Stimulated activated CD8-positive, alpha-beta memory T cell treated with anti-CD3 and anti-CD28 coated beads, Interleukin-7, amount 100 ng/mL, for 24 hours (primary cell): ENCODE measurements at places on chromosomes 7 and 10.

- no peak for DNase-seq
These were observed 260.3 kb upstream of the RNF32 start for GRCh38 chr7:156380261-156380660.

- no peak for DNase-seq
These were observed 99.6 kb downstream of the NEURL1 start for GRCh38 chr10:103593022-103593570.

DNA sequence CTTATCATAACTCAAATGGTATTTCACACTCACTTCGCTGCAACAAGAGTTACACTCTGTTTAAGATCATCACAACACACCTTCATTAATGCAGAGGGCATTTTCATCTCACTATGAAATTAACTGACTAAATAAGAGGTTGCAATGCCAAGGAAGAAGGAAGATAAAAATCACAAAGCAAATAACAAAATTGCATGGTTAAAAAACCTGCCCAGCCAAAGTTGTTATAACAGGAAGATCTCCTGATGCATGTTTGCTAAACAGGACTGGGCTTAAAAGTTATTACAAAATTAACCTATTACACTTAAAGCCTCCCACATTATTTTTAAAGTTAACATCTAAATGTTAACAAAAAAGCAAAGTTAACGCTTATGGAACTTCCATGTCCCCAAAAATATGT, 11.8 kb downstream of the FAM13C start:
- DNase-seq: no peak

- no peak for DNase-seq
These were observed 207.8 kb upstream of the MGMT start for GRCh38 chr10:129259128-129259815.

DNA sequence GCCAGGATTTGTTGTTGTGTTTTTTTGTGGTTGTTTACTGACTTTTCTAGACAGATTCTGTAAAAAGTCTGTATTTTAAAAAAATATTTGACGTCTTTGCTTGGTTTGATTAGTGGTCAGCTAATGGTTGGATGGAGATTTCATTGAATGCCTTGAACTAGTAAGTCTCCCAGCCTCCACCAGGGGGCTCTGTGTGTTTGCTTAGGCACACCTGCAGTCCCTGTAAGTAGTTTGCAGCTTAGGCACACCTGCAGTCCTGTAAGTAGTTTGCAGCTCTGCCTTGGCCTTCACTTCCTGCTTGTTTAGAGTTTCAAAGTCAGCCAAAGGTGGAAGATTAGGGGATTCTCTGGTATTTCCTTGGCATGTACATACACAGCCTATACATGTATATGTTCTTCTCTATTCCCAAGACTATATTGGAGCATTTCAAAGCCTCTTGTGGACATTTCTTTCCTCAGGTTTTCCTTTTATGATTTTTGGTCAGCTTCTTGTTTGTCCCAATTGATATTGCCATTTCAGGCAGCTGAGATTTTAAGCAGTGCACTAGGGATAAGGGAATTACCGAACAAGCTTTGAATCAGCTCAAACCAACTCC, 101.6 kb downstream of the CCSER2 start:
- peak; percentile 35 for DNase-seq

GRCh38 chr7:17342756-17343155, 44.3 kb downstream of the AHR start:
- DNase-seq: no peak

GRCh38 chr10:52280051-52280450, 34.0 kb upstream of the DKK1 start:
- no peak for DNase-seq

GRCh38 chr10:112221545-112221944, 38.0 kb upstream of the GPAM start:
- DNase-seq: no peak

- no peak for DNase-seq
These were observed 269.7 kb downstream of the ZMYND11 start for GRCh38 chr10:404991-405390.

DNA sequence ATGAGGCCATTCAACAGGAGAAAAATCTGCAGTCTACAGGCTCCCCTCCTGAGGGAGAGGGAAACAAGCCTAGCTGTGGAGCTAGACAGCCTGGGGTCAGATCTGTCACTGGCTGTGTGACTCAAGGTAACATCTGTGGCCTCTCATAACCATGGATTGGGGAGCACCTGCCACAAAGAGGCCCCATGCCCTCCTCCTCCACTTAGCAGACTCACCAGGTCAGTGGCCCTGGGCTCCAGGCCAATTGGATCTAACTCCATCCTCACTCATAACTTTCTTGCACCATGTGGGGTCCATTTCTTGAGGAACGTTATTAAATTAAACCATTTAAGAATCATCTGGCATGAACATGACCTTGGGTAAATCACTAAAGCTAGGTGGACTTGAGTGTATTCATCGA, 1.8 kb downstream of the GDF10 start:
- DNase-seq: no peak

- no peak for DNase-seq
These were observed 92.8 kb downstream of the TCF7L2 start for GRCh38 chr10:113042868-113043267.

- no peak for DNase-seq
These were observed 40.2 kb downstream of the ASB13 start for GRCh38 chr10:5625992-5626777.

DNA sequence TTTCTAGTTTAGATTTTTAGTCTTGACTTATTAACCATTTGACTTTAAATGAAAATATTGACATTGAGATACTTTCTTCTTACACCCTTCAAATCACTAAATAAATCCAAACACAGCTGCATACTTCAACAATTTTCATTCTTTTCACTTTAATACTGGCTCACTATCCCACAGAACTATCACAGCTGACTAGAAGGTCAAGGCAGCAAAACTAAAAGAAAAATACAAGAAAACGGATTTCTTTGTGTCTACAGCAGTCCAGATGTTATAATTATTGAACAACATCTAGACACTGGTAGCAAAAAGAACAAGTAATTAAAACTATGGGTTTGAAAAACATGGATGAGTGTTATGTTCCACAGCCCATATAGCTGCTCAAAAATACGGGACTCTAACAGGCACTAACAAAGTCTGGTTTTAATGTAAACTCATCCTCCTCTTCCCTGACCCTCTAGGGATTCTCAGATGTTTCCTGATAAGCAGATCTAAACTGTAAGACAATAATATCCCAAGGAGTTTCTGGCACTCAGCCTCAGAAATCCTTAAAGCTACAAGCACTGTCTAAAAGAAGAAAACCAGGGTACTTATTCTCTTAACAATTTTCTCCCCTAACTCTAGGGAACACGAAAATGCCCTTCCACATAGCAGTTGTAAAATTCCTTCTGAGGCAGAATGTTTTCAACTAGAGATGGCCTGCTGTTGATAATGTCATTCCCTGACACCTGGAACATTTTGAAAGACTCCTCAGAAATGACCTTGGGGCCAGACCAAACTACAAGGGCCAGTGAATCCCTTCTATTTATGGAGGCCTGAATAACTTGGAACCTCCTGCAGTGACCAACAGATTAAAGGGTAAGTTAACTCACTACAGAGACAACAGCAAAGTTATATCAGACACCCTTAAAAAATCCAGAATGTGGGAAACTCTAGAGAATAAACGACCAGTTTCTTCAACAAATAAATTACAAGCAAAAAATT, 12.8 kb downstream of the DNMBP start:
- no peak for DNase-seq

DNA sequence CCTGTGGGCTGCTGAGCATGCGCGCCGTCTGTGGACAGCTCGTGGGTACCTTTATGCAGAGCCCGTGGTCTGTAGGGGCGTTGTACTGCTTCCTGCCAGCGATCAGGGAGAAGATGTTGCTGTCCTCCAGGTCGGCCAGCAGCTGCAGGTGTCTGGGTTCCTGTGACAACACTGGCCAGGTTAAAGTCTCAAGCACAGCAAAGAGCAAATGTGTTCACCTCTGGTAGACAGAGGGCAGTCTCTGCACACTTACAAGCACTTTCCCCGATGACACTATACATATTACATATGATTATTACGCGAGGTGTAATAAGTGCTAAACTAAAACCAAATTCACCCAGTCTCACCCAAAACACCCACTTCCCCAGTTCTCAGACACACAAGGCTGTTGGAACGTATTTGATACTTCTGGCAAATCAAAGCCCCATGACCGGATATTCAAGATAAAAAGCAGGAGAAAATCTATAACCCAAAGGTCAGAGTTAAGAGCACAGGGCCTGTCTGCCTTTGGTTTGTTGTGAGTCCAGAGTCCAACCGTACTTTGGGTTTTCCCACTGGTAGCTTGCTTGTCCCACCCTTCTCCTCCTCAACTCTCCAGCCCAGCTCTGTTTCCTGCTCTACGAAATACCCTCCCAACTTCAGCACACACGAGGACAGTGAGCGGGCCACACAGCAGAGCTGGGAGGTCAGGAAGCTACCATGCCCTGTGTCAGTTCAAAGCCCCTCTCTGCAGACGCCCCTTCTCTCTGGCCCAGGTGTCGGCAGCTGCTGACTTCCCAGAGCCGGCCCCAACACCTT, 49.7 kb upstream of the DDC start:
- no peak for DNase-seq

GRCh38 chr10:45464958-45465567, 91.0 kb downstream of the ALOX5 start:
- peak; percentile 53 for DNase-seq

DNA sequence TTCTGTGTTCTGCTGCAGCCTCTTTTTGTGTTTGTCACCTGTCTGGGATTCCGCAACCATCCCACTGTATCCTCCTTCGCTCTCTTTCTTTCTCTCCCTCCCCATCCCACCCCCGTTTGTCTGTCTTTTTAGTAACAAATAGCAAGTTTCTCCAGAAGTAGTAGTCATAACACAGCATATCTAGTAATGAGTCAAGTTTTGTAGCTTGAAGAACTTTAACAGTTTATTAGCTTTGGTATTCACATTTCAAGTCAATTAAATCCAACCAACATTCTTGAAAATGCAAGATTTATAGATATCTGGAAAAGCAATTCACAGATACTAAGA, 154.1 kb upstream of the MTPN start:
- no peak for DNase-seq

DNA sequence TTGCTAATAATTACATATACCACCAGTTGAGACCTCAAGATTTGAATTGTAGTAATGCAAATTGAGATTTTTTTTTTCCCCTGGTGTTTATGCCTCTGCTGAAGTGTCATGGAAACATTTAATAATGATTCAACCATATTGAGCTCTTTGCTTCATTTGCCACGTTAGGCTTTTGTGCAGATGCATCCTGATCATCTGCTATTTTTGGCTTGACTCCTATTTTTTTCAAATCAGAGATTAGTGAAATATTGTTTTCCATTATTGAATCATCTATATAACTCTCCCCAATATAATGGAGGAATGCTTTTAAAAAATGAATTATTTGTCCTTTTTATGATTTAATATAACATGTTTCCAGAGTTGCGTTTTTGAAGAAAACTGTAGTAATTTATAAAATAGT, 115.1 kb downstream of the SRI start:
- DNase-seq: no peak

- no peak for DNase-seq
These were observed 162.8 kb upstream of the SVIL start for GRCh38 chr10:29797616-29798015.

- DNase-seq: no peak
These were observed 346.0 kb upstream of the BMPER start for GRCh38 chr7:33559324-33559710.

- DNase-seq: no peak
These were observed 381.3 kb upstream of the NFE2L3 start for GRCh38 chr7:25770670-25771069.

- no peak for DNase-seq
These were observed 23.2 kb downstream of the CALCR start for GRCh38 chr7:93551063-93551895.

DNA sequence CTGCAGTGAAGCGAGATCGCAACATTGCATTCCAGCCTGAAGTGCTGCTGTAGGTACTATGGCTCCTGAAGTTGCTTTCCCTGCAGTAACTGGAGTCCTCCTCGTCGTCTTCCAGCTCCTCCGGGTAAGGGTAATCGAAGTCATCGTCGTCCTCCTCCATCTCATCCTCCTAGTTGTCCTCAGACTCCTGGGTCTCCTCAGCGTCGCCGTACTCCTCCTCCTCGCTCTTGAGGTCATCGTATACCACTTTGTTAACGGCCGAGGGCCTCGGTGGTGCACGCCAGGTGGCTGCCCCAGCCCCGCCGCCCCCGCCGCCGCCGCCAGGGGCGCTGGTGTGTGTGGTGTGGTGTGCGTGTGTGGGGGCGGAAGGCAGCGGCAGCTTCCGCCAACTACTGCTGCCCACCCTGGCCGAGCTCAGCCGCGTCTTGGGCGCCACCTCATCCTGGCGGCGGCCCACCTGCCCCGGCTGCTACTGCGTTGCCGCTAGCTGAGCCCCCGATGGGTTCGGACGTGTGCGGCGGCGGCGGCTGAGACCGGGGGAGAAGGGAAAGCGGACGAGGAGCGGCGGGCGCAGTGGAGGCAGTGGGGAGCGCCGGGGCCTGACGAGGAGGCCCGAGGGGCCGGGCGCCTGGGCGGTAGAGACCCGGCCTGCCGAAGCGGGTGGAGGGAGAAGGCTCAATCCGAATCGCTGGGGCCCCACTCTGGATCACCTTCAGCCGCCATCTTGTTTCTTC, 11.8 kb upstream of the ACBD5 start:
- peak; percentile 65 for DNase-seq

- no peak for DNase-seq
These were observed 55.8 kb upstream of the SEMA3C start for GRCh38 chr7:80974396-80975358.

GRCh38 chr10:70227548-70228320, 5.5 kb downstream of the PPA1 start:
- no peak for DNase-seq

- no peak for DNase-seq
These were observed 96.2 kb downstream of the EXOC4 start for GRCh38 chr7:133349101-133349500.

- no peak for DNase-seq
These were observed 149.8 kb downstream of the DGKI start for GRCh38 chr7:137696988-137697387.

- DNase-seq: no peak
These were observed 254.9 kb downstream of the ELMO1 start for GRCh38 chr7:37193775-37194135.

GRCh38 chr10:108597031-108597430, 1326.3 kb downstream of the XPNPEP1 start:
- no peak for DNase-seq
